Calu3 (cell line): ENCODE measurements at places on chromosomes 5 and 9. TPM values are rescaled to one million over a fixed set of nuclear protein-coding genes. Genes with fewer than 3 reads are reported as not detected.
A peak's percentile ranks its signal among the peaks of the same experiment; 100 is the strongest.

DNA sequence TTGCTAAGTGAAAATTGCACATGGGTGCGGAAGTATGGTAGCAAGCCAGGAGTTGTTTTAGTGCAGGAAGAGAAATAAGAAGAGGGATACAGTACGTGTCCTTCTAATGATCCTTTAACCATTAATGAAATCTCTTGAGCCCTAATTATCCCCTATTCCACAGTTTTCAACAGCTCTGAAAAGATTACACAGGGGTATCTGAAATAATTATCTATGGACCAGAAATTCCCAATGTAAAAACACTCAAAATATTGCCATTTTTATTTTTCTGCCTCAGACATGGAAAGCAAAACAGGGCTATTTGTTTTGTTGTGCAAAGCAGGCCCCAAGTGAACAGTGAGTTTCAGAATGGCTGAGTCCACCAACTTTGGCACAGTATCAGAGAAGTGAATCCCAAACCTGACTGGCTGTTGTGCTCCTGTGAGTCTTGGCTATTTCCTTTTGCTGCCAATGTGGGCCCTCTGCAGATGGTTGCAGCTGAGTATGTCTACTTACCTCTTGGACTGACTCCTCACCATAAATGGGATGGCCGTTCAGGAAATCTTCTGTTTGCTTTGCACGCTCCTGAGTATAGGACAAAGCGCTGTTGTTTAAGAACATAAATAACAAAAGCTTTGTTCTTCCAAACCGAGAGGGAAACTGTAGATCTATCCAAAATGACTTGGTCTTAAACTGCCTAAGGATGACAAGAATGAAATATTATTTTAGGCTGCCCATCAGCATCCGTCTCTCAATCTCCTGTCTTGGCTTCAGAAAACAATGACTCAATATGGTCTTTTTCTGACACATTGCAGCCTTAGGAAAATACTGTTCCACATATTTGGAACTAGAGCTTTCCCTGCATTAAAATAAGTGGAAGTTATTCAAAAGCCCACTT is 204.1 kb downstream of the DEPDC1B start:
- DNase-seq, result no peak

- DNase-seq, result peak; percentile 12
Measured at GRCh38 chr9:129111528-129112151, 425 bp downstream of the PTPA start.

ADGRV1 gene
- 1.8 and 3.5 TPM in 2 replicates for total RNA-seq

DNA sequence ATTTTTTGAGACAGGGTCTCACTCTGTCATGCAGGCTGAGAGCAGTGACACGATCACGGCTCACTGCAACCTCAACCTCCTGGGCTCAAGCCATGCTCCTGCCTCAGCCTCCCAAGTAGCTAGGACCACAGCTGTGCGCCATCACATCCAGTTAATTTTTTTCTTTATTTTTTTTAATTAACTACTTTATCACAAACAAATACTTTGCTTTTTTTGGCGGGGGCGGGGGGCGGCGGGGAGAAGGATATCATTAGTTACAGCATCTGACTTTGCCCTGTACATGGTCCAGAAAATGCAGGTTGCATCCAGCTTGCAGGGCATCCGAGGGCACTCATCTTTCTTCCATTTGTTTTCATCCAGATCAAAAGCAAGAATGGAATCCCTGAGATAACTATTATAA is 201.8 kb upstream of the IER5L start:
- no peak for DNase-seq

DNA sequence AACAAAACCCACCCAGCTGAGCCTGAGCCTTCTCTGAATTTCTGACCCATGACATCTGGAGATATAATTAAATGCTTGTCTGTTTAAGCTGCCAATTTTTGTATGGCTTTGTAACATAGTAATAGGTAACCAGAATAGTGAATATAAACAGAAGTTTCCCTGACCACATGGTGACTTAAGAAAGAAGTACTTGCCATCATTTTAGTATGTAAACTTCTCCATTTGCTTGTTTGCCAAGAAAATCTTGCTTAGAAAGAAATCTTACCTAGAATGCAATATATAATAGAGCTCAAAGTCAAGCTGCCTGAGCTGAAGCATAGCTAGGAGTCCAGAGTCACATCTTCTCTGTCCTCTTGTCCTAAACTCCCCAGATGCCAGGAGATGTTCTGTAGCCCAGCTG is 117.0 kb downstream of the PCSK1 start:
- DNase-seq, result no peak

- no peak for DNase-seq
Measured at GRCh38 chr9:133164191-133164590, 477 bp upstream of the GBGT1 start.

GRCh38 chr5:21237461-21237860 is 1249.5 kb upstream of the CDH18 start:
- no peak for DNase-seq

SMU1 gene
- 12.3 and 13.4 TPM in 2 replicates for total RNA-seq

GRCh38 chr9:27336829-27337228 is 39.9 kb upstream of the EQTN start:
- DNase-seq, result no peak

GRCh38 chr5:150765799-150766169 is 7.0 kb upstream of the DCTN4 start:
- no peak for DNase-seq

DNA sequence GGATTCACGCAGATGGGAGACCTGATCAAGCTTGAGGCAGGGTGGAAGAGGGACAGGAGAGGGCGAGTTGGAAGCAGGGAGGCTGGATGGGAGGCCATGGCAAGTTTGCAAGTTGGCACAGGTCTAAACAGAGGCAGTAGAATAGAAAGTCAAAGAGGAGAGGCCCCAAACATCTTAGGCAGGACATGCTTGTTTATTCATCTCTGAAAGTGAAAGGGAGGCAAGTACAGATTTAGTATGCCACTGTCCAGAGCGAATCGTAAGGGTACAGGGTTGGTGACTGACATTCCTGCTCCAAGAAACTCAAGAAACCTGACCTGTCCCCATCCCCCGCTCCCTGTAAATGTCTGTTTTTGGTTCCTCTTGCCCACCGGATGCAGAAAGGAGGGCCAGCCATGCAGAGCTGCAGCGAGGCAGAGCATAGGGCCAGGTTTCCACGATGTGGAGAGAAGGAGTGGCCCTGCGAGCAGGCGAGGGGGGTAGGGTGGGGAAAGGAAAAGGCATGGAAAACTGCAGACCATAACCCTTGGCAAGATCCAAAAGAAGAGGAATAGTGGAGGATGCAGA is 96.2 kb upstream of the BOD1 start:
- no peak for DNase-seq

NDUFAF2 gene
- total RNA-seq, result 43.4 and 44.5 TPM in 2 replicates
